ENCODE measurements at places on chromosomes 11 and 22. TPM values are rescaled to one million over a fixed set of nuclear protein-coding genes. Genes with fewer than 3 reads are reported as not detected.

The SEPTIN5 gene
- total RNA-seq, result 10.3 TPM

The EFEMP2 gene
- total RNA-seq, result 0.98 TPM

The MRGPRF gene
- 0.07 TPM for total RNA-seq

The MEI1 gene
- not detected for total RNA-seq

The TIGD3 gene
- 1.1 TPM for total RNA-seq

The ANO5 gene
- 1.6 TPM for total RNA-seq
